ENCODE measurements at places on chromosomes 5 and 9.

GRCh38 chr5:16547200-16547842, 69.5 kb downstream of the RETREG1 start:
- peak; percentile 12 for DNase-seq

DNA sequence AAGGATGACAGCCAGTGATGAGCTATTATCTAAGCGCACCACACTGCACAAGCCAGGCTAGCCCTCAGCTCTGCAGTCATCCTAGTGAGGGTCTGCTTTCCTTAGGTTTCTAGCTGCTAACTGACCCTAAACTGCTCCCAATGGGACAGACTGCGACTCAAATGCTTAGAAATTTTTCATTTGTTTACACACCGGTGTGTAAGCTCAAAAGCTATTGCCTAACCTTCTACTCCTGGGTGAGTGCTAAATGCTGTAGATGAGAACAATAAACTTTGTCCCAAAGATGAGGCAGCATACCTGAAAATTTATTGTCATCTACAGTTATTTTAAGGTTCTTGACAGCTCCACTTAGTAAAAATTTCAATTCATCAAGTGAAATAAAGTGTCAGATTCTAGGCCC, 311.4 kb downstream of the TMEM167A start:
- peak; percentile 12 for DNase-seq

GRCh38 chr5:141881886-141882285, 3.7 kb upstream of the PCDH1 start:
- no peak for DNase-seq

DNA sequence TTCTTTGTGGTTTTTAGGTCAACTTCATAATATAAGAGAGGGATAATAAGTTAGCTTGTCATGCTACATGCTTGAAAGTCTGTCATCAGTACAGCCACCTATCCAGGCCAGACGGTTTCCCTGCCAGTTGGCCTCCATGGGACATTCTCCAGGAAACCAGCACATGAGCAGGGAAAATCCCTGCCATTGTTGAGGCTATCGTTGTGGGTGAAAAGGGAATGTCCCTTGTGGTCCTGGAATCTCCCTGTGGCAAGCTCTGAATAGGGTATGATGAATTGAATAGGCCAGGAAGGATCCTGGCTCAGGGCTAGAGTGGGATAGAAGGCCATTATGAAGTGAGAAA, 12.3 kb downstream of the F2RL1 start:
- DNase-seq, result peak; percentile 92

DNA sequence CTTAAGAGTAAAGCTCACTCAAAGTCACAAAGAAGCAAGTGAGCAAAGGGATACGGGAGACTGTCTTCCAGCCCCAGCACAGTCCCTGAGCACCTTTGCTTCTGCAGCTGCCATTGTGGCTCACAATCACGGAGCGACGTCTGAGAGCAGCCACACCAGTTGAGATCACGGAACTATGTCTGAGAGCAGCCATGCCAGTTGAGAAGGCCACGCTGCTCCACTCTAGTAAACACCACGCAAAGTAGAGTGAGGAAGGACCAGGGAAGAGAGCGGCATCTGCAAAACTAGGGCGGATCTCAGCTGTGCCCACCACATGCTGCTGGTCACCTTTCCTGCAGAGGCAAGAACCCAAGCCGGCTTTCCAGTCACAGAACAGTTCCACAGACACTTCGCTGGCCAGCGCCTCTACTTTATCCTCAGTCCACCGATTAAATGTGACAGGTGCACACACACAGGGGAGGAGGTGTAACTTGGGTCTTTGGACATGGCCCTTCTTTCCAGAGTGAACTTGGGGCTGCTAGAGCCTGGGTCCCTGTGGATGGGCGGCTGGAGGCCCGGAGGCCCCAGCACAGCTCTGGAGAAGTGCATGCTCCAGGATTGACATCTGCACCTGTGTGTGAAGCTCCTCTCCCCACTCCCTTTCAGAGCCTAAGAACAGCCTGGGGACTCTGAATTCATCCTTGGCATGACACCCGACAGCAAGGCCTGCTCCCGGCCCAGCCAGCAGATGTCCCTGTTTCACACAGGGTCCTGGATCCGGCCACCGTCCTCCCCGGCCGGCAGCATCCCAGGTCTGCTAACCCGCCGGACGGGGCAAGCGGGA, 324.9 kb upstream of the IRX4 start:
- peak; percentile 10 for DNase-seq

GRCh38 chr9:34380511-34381315, 4.0 kb upstream of the MYORG start:
- DNase-seq, result peak; percentile 74

GRCh38 chr9:115456515-115456914, 338.6 kb upstream of the TNC start:
- DNase-seq, result peak; percentile 89

DNA sequence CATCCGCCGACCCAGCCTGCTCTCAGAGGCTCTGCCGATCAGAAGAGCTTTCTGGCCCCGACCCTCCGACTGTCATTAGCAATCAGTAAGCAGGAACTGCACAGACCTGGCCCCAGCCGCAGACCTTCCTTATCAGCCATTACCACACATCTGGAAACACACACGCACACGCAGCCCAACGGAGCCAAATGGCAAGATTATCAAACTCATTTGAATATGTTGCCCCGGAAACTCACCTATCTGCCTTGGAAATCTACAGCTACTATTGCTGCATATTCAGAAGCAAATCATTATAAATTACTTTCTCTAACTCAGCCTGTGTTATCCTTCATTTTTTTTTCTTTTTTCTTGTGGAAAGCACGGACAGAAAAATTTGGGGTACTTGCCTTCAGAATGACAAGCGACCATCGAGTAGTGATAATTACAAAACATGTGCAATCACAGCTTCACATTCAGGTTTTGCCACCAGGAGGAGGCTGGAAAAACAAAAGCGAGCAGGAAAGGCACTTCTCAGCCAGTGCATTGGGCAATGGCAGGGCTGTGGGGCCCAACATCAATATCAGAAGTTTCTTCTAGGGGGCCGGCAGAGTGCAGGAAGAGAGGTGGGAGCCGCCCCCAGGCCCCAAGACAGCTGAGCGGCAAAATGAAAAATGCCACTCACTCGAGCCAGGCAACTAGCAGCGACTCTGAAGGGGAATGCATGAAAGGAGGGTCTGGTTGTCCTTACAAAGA, 122.3 kb downstream of the VAV2 start:
- DNase-seq, result no peak

- DNase-seq, result no peak
Measured at GRCh38 chr5:124739634-124740025, 6.8 kb downstream of the ZNF608 start.

DNA sequence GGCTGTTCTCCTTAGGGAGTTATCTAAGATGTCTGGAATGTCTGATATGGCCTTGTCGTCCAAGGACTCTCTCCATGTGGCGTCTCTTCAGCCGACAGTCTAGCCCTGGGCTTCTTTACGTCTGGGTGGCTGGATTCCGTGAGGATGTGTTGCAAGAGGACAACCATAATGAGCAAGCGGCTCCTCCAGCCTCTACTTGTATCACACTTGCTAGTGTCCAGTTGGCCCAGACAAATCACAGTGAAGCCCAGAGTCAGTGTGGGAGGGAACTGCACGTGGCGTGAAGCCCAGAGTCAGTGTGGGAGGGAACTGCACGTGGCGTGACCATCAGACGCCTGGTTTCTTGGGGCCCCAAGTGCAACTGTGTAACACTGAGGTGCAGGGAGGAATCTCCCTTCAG, 61.1 kb downstream of the COL23A1 start:
- no peak for DNase-seq

DNA sequence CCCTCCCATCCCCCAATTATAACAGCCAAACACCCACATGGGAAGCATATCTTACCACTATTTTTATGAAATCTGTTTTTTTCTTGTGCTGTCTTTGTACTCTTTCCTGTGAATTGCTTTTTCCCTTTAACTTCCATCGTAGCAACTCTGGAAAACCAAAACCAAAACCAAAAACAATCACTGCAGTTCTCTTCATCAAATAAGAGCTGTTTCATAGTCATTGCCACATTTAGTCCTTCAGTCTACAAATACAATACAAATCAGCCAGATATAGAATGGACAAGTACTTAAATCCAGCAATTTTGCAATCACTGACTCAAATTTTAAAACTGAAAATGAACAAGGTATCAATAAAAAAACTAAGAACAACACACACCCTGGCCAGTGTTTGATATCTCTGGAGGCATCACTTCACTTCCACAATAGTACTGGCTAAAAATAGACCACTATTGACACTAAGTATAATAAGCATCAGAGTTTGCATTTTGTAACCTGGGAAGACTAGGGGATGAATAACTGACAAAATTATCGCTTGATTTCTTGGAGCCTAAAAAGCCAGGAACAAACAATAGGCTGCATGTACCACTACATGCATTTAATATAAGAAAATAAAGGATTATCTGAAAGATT, 5.4 kb downstream of the PUM3 start:
- DNase-seq, result no peak

GRCh38 chr9:136019041-136019680, 58.0 kb upstream of the UBAC1 start:
- no peak for DNase-seq

DNA sequence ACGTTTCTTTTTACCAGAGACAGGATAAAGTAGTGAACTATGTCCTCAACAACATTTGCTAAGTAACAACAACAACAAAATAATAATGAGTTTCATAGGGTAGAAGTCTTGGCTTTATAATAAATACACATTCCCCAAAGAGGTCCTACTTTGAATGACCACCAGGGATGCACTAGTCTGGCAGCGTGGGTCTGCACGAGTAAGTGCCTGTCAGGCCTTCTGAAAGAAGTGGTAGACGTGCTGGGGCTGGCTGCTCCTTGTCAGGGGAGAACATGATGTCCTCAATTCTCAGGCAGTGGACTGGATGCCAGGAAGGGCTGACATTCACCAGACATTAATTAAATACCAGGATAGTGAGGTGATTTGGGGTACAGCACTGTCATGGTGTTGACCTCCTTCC, 331.1 kb downstream of the TMEM38B start:
- DNase-seq, result no peak

DNA sequence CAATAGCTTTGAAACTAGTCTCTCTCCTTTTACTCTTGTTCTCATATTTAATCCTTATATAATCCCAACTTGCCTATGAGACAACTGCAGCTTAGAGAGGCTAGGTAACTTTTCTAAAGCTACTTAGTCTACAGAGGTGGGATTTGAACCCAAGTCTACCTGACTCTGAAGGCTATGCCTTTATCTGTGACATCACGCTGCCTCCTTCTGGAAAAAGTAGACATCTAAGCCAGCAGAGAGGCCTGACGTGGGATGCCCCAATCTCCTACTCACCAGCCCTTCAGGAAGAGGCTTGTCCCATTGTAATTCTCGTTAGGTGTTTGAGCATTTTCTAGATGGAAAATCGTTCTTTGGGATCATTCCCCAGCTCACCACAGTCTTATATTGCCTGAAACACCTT, 167.5 kb downstream of the HSPA4 start:
- DNase-seq, result no peak
